Inflammatory macrophage treated with lipopolysaccharide for 4 hours (primary cell): ENCODE measurements at places on chromosomes 1 and 21.

GRCh38 chr21:26544201-26544775, 28.8 kb downstream of the CYYR1 start:
- no peak for DNase-seq

DNA sequence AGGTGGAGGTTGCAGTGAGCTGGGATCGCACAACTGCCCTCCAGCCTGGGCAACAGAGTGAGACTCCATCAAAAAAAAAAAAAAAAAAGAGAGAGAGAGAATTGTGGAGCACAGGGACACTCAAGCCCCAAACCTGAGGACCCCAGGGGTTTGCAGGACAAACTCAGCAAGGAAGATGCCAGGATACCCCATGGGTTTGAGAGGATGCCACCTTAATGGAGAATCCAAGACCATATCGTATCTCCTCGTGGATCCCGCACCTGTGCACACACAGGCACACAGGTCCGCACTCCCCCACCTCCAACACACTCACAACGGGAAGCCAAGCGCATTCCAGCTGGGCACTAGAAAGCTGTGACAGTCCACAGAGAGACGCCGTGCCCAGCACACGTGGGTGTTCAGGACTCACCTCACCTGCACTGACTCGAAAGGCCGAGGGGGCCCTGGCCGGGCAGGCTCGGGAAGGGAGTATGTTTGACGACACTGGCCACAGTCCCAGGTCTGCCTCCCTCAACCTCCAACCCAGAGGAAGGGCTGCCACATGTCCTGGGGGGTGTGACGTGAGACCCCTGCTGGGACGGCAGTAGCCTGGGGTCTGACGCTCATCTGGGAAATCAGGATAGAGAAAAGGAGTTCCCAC, 11.1 kb downstream of the CHD5 start:
- no peak for DNase-seq

- DNase-seq, result no peak
Observed at GRCh38 chr1:34926894-34927293, 2.6 kb downstream of the DLGAP3 start.

- DNase-seq, result no peak
Observed at GRCh38 chr21:40373761-40374160, 473.2 kb downstream of the DSCAM start.

GRCh38 chr1:53505891-53506290, 46.7 kb downstream of the DMRTB1 start:
- DNase-seq, result no peak

GRCh38 chr1:13816016-13816760, 116.2 kb downstream of the PRDM2 start:
- DNase-seq, result no peak

DNA sequence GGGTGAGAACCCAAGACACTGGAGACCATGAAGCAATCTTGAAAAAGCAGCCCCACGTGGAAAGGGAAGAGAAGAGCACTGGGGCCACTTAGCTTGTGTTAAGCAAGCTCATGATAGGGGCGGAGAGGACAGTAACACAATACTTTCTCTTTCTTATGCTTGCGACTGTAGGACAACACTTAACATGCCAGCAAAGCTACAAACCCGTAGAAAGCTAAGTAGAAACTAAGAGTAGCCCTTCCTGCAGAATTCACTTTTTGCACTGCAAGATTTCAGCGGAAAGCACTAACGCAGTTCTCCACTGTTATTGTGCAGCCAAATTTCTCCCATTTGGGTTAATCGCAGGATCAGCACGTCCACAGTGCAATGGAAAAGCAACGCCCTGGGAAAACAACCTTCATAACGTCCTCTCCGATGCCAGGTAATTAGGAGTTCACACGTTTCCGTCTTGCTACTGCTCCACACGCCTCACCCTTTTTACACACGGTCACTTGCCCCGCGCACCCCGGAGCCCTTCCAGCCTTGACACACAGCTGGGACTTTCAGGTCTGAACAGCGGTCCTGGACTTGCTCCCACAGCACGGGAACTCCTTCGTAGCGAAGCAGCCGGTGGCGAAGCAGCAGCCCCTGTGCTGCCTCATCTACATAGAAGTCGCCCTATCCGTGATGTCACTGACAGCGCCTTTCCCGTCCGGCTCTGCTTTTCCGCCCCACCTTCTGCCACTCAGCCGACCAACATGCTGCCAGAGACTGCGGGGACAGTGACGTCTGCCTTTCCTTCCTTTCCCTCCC, 148.6 kb downstream of the PPIAL4G start:
- DNase-seq, result peak; percentile 95

DNA sequence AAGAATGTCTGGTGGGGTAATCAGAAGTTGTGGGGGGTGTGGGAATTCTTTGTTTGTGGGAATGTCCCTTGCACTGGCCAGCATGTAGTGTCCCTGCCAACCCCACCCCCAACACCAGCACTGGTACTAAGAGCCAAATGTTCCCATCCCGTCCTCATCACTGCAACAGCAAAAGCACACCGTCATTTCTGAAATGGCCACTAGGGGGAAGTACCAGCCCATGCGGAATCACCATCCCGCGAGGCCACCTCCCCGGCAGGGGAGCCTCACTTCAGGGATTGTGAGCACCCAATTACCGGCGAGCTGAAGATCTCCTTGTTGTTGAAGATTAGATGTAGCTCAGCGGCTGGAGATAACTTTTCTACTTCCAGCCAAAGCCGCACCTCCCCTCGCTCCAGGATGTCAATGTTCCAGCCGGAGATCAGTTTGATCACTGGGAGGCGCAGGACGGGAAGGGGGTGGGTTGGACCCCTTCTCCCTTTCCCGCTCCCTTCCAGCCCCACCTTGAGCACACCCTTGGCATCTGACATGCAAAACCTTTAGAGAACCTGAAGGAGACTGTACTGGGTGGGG, 41.0 kb downstream of the MYOM3 start:
- DNase-seq, result peak; percentile 73

GRCh38 chr1:228472655-228473054, 14.5 kb upstream of the RNF187 start:
- peak; percentile 70 for DNase-seq

GRCh38 chr1:182335771-182336566, 55.6 kb downstream of the GLUL start:
- DNase-seq, result no peak

GRCh38 chr1:248471154-248471553, 2.0 kb upstream of the OR2T3 start:
- DNase-seq, result no peak

- DNase-seq, result peak; percentile 92
Observed at GRCh38 chr1:70504176-70504820, 93.2 kb downstream of the CTH start.

DNA sequence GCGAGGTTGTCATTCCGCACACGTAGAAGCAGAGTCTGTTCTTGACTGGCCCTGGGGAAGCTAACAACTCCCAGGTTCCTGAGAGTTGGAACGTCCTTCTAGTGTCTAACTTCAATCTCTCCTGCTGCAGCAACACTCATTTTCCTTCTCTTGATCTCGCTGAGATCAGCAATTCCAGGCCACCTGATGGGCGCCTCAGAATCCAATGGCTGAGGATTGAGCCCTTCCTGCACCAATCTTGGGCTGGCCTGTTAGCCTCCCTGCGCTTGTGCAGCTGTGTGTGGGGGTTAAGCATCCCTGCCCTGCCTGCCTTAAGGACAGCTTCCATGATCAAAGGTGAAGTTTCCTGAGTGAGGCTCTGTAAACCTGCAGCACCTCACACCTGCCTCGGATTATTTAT, 87.9 kb downstream of the SYT2 start:
- no peak for DNase-seq

- no peak for DNase-seq
Observed at GRCh38 chr21:45537746-45538291, 4.4 kb downstream of the SLC19A1 start.

DNA sequence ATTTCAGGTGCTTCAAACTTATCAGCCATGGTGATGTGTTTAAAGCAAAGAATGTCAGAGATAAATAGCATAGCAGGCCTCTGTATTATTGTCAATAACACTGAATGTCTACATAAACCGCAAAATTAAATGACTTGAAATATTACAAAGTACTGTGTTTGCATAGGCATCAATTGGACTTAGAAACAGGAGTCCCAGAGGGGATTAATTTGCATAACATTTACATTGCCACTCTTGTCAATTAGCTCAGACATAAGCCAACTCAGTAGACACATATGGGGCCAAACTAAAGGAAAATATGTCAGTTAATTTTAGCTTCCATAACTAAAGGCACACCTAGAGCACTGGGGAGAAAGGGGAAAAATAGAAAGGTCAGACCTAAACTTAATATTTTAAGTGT, 814.5 kb upstream of the NEGR1 start:
- no peak for DNase-seq

GRCh38 chr1:14549897-14550620, 48.4 kb upstream of the KAZN start:
- DNase-seq, result no peak

DNA sequence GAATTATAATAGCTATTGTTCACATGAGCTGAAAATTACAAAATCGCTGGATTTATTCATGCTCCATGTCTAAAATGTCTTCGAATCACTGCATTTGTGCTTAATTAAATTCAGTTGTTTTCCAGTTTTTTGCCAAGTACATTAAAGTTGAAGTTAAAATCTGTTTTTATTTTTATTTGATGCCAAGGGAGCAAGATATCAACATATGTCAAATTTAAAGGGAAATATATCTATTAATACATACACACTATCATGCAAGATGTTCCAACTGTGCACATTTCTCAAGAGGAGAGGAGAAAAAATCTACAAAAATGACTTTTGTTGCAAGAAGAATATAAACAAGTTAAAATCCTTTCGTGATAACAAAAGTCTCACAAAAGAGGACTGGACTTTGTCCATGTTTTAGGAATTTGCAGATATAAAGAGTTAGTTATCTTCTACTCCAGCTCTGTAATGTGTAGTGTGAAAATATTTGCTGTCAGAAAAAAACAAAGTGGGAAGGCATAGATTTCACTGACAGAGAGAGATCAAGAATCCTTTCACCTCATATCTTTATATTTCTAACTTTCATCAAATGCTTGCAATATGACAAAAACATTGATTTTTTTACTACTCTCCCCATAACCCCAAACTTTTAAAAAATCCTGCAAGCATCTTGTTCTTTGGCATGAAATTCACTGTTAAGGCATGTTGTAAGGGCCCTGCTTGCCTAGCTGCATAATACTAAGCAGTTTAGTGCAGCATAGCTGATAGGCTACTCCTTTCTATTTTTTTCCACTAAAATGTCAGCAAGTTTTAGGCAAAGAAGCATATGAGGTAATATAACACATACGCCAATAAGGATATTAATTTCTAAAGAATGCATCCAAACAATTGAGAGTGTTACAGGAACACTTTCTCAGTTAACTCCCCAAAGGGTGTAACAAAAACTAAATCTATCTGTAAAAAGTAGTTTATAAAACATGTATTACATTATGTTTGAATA, 340.2 kb upstream of the ADAMTS5 start:
- DNase-seq, result no peak

DNA sequence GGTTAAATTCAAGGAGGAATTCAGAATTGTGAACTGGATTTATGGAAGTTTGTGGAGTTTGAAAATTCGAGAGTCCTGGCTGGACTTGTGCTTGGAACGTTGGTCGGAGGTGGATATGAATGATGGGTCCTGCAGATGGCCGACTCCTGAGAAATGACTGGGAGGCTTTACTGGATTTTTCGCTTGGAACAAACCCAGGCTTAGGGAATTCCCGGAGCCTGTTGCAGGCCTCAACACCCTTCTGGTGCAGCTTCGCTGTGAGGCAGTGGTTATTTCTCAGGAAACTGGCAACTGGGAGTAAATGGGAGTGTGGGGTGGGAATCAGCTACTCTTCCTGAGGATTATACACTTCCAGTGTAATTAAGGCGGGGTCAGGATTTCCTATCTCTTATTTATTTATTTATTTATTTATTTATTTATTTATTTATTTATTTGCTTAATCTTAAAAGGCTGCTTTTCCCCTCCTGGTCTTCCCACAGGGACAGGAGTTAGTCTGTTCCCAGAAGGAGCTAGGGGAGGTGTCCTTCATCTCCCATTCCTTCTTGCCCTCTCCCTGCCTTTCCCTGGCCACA, 21.1 kb downstream of the MAPKAPK2 start:
- no peak for DNase-seq

DNA sequence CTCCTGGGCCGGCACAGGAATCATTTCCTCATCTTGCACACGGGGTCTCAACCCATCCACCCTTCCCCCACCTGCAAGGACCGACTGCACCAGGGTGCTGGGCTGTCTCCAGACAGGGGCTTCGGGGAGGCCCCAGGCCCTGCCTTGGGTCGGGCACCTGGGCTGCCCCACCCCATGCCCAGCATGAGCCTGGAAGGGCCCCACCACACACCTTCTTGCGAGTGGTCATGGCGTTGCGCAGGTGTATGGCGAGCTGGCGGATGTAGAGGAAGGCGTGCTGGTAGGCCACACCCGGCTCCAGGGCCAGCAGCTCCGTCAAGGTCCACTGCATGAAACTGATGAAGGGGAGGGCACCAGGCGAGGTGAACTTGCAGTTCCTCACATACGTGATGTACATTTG, 6.9 kb downstream of the NOC2L start:
- no peak for DNase-seq

DNA sequence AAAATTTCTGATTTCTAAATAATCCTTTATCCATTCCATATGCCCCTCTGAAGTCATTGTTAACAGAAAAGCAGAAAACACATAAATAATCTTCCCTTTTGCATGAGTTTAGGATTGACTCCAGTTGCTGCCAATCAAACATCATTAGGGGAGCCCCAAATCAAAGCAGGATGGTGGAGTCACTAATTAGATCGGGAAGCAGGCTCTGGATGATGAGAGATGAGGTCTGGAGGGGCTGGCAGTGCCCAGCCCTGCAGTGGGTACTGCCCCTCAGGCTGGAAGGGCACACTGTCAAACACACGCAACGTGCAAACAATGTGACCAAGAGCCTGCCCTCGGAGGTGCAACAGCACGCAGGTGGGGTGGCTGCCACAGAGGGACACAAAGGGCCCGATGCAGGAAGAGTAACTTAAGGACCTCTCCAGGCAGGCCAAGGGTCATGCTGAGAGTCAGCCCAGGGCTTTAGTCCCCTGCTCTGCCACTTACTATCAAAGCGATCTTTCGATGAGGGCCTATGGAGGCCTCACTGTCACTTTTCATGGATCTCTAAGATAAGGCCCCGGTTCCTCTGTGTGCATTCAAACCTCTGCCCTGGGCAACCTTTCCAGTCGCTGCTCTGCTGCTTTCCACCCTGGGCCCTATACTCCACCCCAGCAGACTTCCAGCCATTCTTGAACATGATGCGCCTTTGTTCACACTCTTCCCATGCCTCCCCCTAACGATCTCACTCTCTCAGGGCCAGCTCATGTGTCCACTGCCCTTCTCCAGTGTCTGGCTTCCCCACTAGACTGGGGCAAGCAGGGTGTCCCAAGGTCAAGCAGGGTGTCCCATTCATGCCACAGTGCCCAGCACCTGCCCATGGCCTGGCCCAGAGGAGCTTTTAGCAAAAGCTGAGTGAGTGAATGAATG, 98.9 kb downstream of the DMRTB1 start:
- DNase-seq, result no peak

DNA sequence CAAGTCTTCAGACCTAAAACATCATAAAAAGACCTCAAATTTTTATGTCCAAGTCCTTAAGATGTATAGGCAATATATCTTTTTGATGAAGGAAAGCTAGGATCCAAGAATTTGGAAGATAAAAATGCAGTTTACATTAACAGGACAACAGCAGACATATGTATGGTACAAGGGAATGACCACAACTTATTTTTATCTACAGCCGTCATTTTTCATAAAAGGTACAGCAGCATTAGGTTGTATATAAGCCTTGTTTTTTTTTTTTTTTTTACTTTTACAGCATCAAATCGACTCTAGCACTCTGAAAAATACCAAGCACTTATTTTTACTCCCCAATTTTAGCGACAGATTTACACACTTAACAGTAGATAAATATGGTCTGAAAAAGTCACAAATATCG, 1.3 kb downstream of the SRSF10 start:
- no peak for DNase-seq
